Spinal cord (tissue), 10 donors: ENCODE measurements at places on chromosomes 6 and 20. TPM values are rescaled to one million over a fixed set of nuclear protein-coding genes. Genes with fewer than 3 reads are reported as not detected.

PROKR2 gene
- total RNA-seq: 3.2 TPM

C20orf141 gene
- not detected for total RNA-seq

ELOVL4 gene
- 11.0 TPM for total RNA-seq

PHACTR3 gene
- total RNA-seq: 27.9 TPM

DNAH8 gene
- total RNA-seq: 0.06 TPM

SCRT2 gene
- total RNA-seq: 0.66 TPM

SSTR4 gene
- 0.89 TPM for total RNA-seq
